Aorta (tissue), 5 donors: ENCODE measurements at places on chromosomes 3 and 15. TPM values are rescaled to one million over a fixed set of nuclear protein-coding genes. Genes with fewer than 3 reads are reported as not detected.

GRCh38 chr3:65348398-65348995 lies 660.7 kb upstream of the ADAMTS9 start:
- DNase-seq: no peak

Gene EXD1
- polyA plus RNA-seq: not detected

DNA sequence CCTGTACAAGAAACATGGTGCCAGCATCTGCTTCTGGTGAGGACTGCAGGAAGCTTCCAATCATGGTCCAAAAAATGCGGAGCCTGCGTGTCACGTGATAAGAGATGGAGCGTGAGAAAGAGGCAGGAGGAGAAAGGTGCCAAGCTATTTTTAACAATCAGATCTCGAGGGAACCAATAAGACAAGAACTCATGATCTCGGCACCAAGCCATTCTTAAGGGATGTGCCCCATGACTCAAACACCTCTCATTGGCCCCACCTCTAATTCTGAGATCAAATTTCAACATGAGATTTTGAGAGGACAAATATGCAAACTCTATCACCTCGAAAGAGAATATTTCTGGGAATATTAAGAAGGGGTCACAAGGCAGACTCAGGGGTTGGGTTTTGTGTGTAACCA lies 107.2 kb downstream of the PYDC2 start:
- no peak for DNase-seq

Gene INSYN1
- 3.4 TPM for polyA plus RNA-seq

DNA sequence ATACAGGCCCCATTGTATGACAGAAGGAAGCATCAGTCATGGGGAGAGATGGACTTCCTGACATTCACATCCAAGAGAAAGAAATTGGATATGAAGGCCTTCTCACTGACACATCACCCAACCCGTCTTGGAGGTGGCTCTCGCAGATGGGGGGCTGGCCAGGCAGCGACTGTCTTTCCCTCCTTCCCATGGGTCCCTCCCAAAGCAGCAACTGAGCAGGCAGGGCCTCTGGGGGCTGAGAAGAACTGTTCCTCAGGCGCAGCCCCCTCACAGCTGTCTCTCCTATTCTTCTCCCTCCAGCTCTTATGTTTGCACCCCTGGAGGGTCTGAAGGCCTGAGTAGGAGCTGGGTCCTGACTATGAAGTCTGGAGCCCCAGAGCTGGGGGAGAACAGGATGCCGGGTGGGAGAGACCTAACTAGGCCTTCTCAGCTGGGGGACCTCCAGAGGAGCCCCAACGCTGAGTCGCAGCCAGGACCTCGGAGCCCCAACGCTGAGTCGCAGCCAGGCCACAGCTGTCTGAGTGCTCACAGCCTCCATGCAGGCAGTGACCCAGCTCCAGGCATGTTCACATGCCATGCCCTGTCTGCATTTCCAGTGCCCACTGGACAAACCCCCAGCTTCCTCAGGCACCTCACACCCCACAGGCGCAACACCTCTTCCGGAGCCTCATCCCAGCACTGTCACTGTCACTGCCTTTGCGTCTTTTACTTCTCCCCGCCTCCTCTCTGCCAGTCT lies 29.6 kb downstream of the UMPS start:
- no peak for DNase-seq

Gene TRPC1
- 13.0 TPM for polyA plus RNA-seq

GRCh38 chr15:60681353-60681752 lies 202.4 kb upstream of the ICE2 start:
- no peak for DNase-seq

Gene PARP15
- polyA plus RNA-seq: 0.13 TPM

DNA sequence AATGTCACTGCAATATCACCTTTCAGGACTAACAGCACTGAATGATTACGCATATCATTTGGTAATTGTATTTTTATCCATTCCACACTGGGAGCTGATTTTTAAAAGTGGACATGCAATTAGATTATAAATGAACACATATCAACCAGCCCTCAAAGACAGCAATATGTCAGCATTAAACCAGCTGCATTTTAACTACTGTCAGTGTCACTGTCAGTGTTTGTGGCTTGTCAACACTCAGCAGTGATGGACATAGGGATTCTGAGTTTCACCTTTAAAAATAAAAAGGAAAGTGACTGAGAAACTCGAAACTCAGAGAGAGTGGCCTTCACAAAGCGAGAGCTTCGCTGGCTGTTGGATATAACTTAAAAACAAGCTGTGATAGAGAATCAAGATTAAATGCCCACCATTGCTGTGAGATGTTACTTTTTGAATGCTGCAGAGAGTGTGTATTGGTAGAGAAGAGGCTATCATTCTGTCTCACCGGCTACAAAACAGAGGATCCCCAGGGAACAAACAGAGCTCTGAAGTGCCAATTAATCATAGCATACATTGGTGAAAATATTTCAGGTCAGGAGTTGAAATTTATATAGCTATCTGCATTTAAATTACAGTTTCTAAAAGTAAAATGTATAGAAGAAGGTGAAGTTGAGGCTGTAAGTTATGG lies 635.8 kb downstream of the SQOR start:
- no peak for DNase-seq

- DNase-seq: no peak
Measured at GRCh38 chr3:180646187-180646790, 33.0 kb downstream of the CCDC39 start.

- no peak for DNase-seq
Measured at GRCh38 chr15:101536875-101537405, 47.4 kb upstream of the PCSK6 start.

Gene FILIP1L
- 168 TPM for polyA plus RNA-seq
